Activated T-helper 9 cell treated with anti-CD3 and anti-CD28 coated beads, Interleukin-2, amount 50 U/mL, for 16 hours (primary cell): ENCODE measurements at places on chromosomes 2 and 18.

DNA sequence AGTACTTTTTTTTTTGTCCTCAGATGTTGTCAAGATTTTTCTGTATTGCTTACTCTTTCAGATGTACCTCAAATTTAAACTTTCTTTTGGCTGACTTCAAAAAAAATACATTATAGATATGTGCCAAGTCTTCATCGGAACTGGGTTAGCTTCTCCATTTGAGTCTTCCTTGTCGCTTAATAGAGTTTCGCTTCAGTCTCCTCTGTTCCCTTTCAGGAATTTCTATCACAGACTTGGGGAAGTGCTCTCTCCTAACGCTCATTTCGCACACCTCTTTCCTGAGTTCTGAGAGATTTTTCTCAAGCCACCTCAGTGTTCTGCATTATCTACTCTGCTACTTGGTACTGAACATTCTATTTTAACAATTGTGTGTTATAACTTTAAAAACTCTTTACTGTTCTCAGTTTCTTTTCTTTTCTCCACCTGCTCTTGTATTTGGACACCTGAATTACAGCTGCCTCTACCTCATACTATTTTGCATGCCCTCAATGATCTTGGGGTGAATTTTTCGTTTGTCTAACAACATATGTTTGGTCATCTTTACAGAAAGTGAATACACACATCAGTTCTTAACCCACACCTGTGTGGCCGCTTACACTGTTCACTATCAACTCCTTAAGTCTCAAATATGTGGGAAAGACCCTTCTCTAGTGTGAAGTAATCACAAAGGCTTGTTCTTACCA, 16.5 kb downstream of the PTPN2 start:
- no peak for DNase-seq

- DNase-seq = no peak
Measured at GRCh38 chr2:16632598-16632997, 33.0 kb downstream of the CYRIA start.

DNA sequence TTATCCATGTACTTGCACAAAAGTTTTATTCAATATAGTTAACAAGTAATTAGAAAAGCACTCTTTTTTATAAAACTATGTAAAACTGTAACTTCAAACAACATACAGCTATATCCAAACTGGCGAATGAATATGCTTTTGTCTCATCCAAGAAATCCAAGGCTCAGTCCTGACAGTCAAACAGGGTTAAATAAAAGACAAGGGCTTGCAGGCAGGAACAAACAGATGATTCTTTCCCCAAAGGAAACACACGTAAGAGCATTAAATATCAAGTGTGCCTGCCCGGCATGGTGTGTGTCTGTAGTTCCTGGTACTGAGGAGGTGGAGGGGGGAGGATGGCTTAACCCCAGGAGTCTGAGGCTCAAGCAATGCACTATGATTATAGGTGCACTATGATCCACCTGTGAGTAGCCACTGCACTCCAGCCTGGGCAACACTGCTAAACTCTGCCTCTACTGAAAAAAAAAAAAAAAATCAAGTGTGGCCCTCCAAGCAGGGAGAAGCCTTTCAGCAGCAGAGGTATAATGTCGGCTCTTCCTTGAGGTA, 171.3 kb downstream of the DLGAP1 start:
- DNase-seq = no peak

DNA sequence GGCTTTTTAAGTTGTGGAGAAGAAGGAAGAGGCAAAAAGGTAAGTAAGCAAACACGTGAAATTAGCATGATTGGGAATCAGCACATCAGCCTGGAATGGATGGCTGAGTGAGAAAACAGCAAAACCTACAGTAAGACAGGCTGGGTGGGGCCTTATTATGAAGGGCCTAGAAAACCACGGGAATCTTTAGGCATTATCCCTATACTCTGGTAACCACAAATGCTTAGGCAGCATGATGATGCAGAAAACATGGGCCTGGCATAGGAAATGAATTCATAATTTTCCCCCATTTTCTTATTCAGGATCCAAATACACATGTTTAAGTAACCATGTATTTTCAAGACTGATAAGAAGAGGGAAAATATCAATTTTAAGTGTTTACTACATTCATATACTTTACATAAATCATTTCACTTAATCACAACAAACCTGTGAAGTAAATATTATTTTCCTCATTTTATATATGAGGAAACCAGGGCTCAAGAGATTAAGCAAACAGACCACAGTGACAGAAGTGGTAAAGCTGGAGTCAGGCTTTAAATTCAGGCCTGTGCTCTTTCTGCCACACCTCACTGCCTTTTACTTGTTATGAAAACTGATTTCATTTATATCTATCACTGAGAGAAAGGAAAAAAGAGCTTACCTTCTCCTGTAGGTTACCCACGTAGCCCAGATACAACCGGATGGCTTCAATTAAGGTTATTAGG, 4.0 kb downstream of the TMEM17 start:
- no peak for DNase-seq

- no peak for DNase-seq
Measured at GRCh38 chr2:71849111-71849510, 298.6 kb downstream of the CYP26B1 start.

GRCh38 chr2:151649966-151650365, 84.3 kb downstream of the NEB start:
- DNase-seq = no peak

GRCh38 chr2:240905176-240905781, 857 bp upstream of the CROCC2 start:
- DNase-seq = no peak

- DNase-seq = no peak
Measured at GRCh38 chr2:34011684-34012083, 412.6 kb upstream of the FAM98A start.

DNA sequence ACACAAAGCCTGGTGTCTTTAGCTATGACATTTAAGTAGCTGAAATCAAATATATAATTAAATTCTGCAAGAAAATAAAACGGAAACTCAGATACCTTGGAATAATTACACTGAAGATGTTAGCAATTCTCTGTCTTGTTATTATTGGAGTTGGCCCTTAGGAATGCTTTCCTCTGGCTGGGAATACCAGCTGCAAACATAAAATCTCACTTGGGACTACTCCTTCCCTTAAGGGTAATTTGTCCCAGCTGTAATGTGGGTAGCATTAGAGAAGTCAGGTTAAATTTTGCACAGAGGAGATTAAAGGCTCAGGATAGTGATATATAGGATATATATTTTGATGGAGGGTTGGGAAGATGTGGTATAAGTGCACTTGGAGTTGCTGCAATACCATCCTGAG, 37.3 kb upstream of the GRP start:
- no peak for DNase-seq

DNA sequence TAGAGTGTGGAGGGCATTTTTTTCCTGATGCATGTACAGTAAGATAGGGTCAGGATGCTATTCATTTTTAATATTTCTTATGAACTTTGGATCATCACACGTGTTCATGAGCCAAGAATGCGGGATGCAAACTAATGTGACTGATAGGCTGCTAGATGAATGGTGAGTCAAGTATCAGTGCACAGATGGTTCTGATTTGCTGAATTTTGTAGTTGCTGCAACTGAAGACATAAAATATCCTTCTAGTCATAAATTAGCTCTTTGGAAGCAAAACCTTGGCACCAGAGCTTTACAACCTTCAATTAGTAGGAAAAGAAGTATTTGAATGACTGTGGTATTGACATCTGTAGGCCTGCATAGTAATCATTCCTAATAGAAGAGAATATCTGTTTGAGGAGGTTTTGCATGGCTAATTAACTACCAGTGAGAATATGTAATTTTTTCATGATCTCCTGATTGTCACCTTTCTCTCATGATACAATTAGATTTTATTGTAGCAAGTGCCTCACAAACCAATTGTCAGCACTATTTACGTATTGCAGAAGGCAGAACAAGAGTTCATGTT, 94.0 kb downstream of the VRK2 start:
- DNase-seq = no peak

DNA sequence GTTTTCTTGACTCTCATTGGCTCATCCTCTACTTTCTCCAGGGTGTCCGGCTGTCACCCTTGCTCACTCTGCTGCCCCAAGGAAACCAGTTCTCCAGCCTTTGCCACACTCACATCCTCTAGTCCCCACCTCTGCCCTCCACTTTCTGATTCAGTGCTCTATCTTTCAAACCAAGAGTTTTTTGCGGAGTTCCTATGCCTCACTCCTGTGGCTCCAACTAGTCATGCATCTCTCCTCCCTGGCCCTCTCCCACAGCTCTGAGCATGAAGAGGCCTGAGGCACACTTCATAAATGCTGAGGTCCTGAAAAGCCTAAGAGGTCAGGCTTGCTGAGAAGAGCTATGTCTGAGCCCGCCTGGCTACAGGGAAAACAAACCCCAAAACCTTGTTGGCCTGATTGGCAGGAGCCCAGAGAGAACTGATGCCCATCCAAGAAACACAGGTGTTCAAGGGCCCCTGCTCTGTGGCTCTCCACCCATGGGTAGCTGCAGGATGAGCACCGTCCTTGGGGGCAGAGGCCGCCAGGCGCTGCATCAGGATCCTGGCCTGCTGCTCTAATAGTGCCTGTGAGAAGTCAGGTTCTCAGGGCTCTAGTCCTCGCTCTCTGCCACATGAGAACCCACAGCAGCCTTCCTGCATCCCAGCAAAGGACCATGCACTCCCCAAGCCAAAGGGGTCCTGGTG, 42.1 kb downstream of the HS1BP3 start:
- DNase-seq = no peak

GRCh38 chr2:225270053-225270452, 129.5 kb upstream of the NYAP2 start:
- no peak for DNase-seq

DNA sequence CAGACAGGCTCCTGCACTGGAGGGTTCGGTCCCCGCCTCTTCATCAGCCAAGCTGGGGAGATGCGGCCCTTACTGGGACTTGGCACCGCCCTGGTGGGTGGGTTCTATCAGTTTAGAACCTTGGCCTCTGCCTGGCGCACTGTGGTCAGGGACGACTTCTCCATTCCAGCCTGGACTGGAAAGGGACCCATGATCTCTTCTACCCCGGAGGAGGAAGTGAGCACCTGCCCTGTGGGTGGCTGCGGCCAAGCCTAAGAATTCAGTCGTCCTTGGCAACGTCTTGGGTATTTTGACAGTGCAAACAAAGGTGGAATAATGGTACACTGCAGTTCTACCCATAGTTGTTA, 106.9 kb upstream of the CD302 start:
- DNase-seq = no peak

DNA sequence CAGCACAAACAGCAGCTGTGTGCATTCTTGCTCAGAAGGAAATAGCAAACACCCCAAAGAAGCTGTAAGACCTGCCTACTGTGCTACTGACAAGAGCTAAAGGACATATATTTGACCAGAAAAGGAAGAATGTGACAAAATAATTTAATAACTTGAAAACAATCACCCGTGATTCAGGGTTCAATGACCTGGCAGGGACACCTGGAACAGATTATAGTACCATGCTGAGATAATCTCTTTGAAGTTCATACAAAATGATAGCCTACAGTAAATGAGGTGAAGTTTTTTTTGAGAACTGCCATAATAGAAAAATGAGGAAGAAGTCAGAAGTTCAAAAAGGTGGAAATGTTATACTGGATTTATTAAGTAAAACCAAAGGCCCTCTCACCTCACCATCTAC, 324.8 kb upstream of the GULP1 start:
- no peak for DNase-seq

GRCh38 chr2:152420363-152420762, 85.4 kb downstream of the FMNL2 start:
- DNase-seq = no peak

GRCh38 chr2:226802573-226802972, 3.0 kb upstream of the IRS1 start:
- no peak for DNase-seq

DNA sequence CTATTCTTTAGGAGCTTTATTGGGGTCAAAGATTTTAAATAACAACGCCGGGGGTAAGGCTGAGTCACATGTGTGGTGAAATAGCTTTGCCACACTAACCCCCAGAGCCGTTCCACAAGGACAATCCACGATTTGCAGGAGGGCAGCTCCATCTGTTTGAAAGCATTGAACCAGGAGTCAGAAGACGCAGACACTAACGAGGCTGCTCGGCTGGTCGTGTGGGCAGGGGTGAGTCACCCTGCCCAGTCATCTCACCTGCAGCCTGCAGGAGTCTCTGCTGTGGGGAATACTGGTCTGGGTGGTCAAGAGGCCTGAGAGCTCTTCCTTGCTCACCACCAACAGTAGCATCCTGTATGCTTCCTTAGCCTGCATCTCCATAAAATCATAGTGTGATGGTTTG, 149.2 kb upstream of the NCK2 start:
- no peak for DNase-seq

GRCh38 chr2:215530191-215530968, 94.5 kb upstream of the FN1 start:
- DNase-seq = no peak

- DNase-seq = no peak
Measured at GRCh38 chr2:233021771-233022170, 8.7 kb upstream of the NGEF start.

- no peak for DNase-seq
Measured at GRCh38 chr2:192775459-192776262, 580.9 kb upstream of the TMEFF2 start.

DNA sequence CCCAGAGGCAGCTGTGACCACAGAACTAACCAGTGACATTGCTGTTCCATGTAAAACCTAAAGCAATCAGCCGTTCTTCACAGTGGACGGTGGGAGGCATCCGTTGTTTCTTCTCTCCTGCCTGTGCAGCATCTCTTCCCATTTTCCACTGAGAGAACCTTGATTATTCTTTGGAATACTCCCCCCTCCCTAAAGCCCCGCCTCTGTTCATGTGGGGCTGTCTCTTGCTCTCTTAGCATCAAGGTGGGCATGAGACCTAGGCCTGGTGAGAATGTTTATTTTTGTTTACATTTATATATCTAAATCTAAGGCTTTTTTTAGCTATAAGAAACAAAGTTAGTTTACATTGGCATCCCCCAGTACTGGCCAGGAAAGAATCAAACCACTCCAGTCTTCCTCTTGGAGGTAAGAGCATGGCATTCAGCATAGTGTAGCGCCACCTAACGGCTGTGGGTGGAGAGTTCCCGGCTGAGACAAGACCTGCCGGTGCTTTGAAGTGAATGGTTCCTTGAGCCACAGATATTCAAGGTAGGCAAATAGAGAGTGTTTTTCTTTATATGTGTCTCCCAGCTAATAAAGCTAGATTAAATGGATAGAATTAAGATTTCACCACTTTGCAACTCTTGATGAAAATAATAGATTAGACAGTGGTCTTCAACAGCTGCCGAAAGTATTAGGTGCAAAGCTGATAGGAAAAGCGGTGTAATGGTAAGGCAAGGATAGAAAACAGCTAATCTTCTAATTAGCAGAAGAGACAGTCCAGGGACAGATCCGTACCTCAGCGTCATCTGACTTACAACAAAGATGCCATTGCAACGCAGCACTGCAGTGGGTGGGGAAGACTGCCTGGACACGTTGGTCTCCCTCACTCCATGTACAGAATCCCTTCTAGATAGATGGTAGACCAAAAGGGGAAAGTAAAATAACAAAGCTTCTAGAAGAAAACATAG, 219.6 kb upstream of the RAB12 start:
- DNase-seq = no peak

GRCh38 chr18:22226801-22227200, 57.4 kb downstream of the GATA6 start:
- no peak for DNase-seq
